NCI-H1417 (cell line): ENCODE measurements at places on chromosomes 5 and 9.

GRCh38 chr5:108212775-108213346 lies 169.0 kb downstream of the FBXL17 start:
- peak; percentile 3 for DNase-seq

DNA sequence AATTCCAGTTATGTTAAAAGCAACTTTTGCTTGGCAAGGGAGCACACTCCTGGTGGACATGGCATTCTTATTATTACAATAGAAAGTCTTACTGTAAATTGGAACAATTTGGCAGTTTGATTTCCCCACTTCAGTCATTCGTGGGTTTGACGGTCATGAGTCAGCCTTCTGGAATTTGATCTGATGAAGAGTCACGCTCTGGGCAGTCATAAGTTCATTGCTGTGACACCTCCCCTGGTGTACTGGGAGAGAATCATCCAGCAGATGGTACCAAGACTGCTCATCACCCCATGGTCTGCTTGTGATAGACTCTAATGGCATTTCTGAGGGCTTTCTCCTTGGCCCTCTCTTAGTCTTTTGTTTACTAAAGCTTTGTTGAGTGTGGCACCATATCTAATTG lies 53.8 kb downstream of the GLRA1 start:
- DNase-seq, result no peak

GRCh38 chr9:74444369-74444768 lies 52.8 kb upstream of the RORB start:
- DNase-seq, result no peak

GRCh38 chr5:103569313-103570060 lies 6.9 kb upstream of the NUDT12 start:
- no peak for DNase-seq

DNA sequence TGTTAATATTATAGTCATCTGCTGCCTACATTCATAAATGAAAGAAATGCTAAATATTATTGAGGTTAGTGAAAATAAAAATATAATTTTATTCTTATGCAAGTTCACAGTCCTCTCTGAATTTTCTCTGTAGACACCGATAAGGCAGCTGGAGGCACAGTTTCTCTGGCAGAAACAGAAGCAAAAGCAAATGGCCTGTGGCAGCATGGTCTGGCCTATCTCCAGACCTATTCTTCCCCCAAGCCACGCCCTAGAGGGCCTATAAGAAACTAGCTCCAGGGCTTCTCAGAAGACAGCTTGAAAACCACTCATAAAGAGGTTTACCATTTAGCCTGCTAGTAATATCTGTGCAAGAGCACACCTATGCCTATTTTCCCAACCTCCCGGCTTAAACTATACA lies 28.4 kb downstream of the MRPS27 start:
- DNase-seq, result no peak
